Hematopoietic multipotent progenitor cell treated with erythropoietin and hydrocortisone succinate and interleukin-3 and kit ligand, for 17 days (in vitro differentiated cells): ENCODE measurements at places on chromosomes 7 and 10.

DNA sequence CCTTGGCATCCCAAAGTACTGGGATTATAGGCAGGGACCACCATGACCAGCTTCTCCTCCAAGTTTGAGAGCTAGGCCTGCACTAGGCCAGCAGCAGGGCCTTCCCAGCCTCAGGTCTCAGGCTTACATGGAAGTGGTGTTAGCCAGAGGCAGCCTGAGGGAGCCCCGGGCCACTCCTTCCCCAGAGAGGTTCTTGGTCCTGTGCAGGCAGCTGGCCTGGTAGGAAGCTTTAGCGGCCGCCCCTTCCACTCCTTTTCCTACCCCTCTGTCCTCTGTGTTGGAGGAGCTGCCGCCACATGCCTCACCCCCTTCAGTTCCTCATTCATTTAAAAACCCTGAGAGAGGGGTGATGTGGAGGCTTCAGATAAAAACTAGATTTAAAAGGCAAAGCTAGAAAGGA lies 40.3 kb downstream of the TSPAN15 start:
- DNase-seq: no peak

DNA sequence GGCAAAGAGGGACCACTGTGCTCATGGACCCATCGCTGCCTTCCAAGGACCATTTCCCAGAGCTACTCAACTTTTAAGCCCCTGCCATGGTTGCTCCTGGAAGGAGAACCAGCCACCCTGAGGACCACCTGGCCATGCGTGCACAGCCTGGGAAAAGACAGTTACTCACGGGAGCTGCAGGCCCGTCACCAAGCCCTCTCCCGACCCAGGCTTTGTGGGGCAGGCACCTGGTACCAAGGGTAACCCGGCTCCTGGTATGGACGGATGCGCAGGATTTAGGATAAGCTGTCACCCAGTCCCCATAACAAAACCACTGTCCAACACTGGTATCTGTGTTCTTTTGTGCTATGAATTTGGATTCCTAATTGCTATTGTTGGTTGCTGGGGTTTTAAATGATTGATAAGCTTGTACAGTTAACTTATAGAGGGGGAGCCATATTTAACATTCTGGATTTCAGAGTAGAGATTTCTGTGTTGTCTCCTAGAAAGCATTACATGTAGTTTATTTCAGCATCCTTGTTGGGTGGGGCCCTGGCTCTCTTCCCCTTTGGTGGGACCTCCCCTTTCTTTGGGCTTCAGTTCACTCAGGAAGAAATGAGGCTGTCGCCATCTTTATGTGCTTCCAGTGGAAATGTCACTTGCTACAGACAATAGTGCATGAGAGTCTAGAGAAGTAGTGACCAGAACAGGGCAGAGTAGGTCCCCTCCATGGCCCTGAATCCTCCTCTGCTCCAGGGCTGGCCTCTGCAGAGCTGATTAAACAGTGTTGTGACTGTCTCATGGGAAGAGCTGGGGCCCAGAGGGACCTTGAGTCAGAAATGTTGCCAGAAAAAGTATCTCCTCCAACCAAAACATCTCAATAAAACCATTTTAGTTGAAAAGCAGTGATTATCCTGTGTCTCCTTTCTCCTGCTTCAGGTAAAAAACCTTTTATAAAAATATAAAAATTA lies 19.4 kb downstream of the LAT2 start:
- DNase-seq: no peak

DNA sequence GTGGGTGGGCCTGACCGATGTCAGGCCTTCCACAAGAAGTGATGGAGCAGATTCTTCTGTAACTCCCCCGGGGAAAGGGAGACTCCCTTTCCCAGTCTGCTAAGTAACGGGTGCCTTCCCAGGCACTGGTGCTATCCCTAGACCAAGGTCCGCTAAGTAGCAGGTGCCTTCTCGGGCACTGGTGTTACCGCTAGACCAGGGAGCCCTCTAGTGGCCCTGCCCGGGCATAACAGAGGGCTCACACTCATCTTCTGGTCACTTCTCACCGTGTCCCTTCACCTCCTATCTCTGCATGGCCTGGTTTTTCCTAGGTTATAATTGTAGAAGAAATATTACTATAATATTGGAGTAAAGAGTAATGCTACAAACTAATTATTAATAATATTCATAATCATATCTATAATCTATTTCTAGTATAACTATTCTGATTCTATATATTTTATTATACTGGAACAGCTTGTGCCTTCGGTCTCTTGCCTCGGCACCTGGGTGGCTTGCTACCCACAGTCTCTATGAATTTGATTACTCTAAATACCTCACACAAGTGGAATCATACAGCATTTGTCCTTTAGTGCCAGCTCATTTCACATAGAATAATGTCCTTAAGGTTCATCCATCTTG lies 1378.7 kb downstream of the XPNPEP1 start:
- DNase-seq: peak; percentile 16

DNA sequence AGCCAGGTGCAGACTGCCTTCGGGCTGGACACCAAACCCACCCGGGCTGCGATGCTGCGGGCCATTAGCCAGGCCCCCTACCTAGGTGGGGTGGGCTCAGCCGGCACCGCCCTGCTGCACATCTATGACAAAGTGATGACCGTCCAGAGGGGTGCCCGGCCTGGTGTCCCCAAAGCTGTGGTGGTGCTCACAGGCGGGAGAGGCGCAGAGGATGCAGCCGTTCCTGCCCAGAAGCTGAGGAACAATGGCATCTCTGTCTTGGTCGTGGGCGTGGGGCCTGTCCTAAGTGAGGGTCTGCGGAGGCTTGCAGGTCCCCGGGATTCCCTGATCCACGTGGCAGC lies 50.0 kb downstream of the VWA2 start:
- no peak for DNase-seq

DNA sequence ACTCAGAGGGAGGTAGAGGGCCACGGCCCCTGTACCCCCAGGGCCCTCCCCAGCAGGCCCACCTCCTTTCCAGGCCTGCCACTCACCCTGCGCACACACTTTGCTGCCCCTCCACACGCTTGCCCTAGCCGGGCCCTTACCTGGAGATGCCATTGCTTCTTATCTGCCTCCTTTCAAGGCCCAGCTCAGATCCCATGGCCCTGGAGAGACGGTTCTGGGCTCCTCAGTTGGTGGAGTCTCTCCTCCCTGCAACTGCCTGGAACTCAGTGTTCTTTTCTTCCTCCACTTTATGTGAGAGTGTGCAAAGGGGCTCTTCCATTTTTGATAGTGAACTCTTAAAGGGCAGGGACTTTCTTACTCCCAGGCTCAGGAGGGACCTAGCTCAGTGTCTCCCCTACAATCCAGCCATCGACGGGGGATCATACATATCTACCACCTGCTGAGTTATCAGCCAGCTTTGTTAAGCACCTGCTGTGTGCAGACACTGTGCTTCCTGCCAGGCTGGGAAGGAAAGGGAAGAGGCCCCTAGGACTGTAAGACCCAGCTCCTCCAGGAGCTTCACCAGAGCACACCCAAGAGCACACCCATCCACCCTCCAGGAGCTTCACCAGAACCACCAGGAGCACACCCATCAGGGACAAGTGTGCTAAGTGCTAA lies 89.3 kb upstream of the MACROH2A2 start:
- no peak for DNase-seq

DNA sequence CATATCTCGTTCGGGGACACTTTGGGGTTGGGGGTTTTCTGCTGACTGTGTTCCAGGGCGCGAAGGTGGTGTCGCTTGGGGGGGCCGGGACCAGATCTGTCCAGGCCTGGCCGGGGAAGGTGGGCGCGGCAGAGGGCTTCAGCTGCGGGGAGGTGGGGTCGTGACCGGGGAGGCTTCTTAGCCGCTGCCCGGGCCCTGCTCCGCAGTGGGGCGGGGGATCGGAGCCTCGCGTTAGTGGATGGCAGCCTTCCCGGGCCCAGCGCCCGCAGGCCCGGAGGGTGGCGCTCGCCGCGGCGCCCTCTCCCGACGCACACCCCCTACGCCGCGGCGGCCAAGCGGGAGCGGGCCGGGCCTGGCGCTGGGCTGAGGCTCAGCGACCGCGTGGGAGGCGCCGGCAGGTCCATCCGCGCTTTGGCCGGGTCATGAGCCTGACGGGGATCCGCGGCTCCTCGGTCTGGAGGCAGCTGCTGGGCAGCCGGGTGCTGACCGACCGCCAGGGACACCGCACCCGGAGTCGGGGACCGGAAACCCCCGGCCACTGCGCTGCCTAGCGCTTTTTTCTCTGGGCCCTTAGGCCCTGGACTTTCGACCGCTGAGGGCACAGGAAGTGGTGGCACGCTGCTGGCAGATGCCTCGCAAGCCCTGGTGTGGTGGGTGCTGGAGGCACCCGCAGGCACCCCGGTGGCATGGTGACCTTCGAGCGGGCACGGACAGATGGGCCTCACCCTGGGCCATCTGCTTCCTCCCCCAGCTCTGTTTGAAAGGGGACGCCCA lies 1.2 kb downstream of the AGAP3 start:
- DNase-seq: no peak

DNA sequence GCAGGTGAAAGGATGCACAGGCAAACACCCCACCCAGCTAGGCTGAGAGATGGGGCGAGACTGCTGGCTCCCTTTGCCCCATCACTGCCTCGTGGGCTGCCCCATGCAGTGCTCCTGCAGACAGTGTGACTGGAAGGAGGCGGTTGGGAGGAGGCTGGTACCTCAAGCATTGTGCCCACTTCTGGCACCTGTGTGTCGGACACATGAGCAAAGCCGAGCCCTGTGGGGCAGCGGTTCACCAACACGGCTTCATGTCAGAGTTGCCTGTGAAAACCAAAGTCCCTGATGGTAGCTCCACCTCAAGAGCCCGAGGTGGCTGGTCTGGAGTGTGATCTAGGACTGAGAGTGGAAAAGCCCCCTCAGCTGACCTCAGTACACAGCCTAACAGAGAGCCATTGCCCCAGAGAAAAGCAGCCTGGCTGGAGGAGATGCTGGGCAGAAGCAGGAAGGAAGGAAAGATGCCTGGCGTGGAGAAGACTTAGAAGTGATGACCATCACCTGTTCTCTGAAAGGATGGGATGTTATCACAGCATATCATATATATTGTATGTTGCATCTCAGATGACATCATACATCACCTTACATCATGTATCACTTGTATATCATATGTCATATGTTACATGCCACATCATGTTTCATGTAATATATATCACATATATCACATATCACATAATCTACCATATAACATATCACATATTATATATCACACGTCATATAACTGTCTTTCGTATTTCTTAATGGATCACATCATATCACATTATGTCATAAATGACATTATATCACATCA lies 75.6 kb downstream of the ADCY1 start:
- DNase-seq: no peak

DNA sequence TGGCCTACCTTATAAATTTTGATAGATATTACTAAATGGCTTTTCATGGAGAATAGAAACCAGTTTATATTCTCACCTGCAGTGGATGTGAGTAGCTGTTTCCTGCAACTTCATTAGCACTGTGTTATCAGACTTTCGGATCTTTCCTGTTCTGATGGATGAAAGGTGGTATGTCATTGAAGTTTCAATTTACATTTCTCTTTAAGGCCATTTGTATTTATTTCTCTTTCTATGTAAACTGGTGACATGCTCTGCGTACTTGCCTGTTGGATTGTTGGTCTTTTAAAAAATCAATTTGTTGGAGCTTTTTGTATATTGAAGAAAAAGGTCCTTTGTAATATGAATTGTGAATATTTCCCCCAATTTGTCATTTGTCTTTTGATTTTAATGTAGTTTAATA lies 95.8 kb upstream of the STRIP2 start:
- no peak for DNase-seq

DNA sequence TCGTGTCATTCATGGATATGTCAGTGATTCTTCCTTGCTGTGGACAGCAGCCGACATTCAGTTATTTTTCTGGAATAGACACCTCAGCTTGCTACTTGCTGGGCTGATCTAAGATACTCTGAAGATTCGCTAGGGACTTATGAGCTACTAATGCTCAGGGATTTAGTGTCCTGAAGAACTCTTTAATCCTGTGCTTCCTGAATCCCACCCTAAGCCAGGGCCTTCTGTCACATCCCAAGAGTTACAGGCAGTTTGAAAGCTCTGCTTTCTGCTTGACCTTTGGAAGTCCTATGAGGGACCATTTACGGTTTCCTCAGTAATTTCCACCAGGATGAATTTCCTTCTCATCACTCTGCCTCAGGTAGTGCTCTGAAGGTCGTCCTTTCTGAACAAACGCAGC lies at the start of gene PDE6C:
Gene PDE6C (plus strand): TSS at position 227 of the 400 bp plus-strand sequence. CDS start 189 bp downstream, outside the sequence.
- DNase-seq: no peak

- no peak for DNase-seq
Observed at GRCh38 chr10:120735315-120735714, 115.8 kb upstream of the WDR11 start.

DNA sequence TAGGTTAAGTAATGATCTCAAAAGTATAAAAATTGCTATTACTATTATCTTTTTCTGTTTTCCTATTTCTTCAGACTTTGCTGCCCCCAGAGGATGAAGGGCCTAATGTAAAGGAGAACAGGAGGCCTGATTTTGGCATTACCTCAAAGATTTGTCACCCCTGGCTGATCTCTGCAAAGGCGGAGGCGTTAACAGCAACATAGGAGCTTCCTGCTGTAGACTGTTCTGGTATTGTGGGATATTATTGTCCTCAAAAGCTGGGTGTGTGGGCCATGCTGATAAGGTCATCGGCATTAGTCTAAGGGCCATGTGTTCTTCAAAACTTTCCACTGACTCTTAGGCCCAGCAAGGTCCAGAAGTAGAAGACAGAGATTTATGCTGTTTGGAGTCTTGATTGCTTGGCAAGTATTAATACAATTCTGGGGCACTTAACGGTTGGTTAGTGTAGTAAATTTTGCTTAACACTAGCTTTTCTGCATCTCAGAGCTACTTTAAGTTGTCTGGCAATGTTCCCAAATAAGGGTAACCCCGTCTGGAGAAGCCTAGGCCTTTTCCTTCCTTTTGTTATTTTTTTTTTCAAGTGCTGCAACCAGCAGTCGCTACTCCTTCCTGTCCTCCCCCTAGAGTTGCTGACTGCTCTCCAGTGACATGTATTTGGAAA lies 14.0 kb upstream of the ENTPD1 start:
- DNase-seq: no peak

DNA sequence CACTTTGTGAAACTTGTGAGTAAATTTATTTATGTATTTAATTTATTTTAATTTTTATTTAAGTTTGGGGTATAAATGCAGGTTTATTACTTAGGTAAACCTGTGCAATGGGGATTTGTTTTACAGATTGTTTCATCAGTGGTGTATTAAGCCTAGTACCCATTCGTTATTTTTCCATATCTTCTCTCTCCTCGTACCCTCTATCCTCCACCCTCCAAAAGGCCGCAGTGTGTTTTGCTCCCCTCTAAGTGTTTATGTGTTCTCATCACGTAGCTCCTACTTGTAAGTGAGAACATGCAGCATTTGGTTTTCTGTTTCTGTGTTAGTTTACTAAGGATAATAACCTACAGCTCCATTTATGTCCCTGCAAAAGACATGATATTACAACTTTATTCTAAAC lies 145.4 kb upstream of the SMIM30 start:
- DNase-seq: no peak

DNA sequence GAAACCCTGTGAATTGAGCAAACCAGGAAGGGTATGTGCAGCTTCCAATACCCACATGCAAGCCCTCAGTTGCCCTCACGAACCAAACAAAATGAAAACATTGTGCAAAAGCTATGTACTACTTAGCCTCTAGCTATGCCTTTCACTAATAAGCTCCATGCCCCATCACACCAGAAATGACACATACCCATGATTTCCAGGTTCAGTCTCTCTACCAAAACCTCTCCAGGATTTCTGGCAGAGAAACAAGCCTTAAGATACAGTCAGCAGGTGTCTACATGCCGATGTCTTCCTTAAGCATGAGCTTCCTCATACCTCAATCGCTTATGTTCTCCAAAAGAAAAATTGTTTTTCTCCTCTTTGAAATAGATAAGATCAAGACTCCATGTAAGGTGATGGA lies 527.8 kb upstream of the AUTS2 start:
- DNase-seq: no peak

GRCh38 chr7:158067219-158067930 lies 520.2 kb downstream of the PTPRN2 start:
- no peak for DNase-seq

- DNase-seq: no peak
Observed at GRCh38 chr10:116873134-116873533, 23.8 kb downstream of the ENO4 start.
